OCI-M1 (cell line): ENCODE measurements at places on chromosomes 12 and 14.

DNA sequence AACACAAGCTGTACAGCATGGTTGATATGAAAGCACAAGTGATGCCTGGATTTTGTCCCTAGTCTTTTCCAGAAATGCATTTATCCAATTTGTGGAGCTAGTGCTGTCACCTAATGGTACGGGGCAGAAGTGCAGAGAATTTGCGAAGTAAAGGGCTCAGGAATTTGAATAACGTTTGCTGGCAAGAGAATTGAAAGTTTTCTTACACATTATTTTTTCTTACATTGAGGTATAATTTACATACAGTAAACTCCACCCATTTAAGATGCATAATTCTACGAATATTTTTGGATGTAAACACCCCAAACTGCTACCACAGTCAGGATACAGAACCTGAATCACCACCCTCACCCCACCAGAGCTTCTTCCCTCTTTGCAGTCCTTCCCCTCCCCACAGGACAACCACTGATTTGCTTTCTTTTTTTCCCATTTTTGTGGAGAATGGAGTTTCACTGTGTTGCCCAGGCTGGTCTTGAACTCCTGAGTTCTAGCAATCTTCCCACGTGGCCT is 3.5 kb downstream of the AICDA start:
- peak; percentile 72 for DNase-seq

DNA sequence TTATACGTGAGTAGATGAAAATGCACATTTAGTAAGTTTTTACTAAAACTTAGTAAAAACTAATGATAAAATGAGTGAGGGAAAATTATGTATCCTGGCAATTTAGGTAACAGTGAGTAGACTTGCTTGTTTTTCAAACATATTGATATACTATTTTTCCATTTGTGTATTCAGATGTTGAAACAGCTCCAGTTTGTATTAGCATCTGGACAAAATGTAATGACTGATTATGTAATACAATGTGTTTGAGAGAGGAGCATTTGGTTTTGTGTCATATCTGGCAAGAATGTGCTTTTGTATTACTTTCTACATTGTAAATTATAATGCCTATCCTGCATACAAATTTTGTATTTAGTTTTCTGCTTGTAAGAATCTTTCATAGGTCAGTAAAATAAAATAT is 5.6 kb downstream of the CNOT2 start:
- no peak for DNase-seq

DNA sequence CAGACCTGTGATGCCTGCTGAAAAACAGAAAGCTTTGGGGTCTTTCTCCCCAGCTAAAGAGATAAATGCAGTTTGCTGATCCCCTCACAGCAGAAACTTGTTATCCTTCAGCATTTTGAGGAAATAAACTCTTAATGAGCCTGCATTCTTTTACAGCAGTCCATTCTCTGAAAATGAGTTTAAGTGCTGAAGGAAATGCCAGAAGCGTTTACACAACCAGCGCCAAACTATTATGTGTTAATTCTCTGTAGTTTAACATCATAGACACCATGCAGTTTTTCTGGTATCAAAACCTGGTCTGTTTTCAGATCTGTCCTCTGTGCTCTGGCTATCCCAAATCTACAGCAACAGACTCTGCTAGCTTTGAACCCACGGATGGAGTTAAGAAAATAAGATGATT is 291.3 kb downstream of the NPAS3 start:
- DNase-seq: no peak

- DNase-seq: no peak
Observed at GRCh38 chr14:68817506-68818212, 24.8 kb upstream of the ZFP36L1 start.

- DNase-seq: no peak
Observed at GRCh38 chr14:19993438-19993837, 8.5 kb upstream of the OR4Q2 start.

- no peak for DNase-seq
Observed at GRCh38 chr14:39554576-39554975, 122.3 kb upstream of the FBXO33 start.

DNA sequence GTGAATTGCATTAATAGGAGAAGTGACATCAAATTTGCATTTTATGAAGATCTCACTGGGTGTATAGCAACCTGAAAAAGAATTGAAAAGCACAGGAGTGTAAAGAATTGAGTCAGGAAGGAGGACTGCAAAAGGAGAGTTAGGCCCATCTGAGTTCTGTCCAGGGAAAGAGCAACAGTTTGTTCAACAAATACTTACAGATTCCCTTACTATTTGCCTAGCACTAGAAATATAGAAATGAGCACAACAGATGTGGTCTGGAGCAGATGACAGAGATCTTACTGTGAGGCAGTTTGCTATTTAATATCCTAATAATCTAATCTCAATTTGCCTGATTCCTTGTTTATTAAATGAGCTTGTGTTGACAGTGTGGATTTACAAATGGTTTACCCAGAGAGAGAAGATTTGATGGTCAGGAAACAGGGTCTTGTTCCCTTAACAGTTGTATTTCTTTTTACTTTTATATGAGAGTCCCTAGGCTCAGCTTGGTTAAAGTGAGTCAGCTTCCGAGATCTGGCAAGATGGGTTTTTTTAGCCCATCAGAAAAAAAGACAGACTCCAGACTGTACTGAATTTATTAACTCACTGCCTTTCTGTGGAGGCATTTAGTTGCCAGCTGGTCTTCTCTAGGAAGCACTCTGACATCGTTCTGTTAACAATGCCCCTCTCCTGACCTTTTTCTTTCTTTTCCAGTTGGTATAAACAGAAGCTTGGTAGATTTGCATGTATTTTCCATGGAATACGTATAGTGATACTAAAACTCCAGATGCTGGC is 229.7 kb downstream of the TTC6 start:
- no peak for DNase-seq

GRCh38 chr14:26261368-26262122 is 336.3 kb downstream of the NOVA1 start:
- DNase-seq: no peak

- no peak for DNase-seq
Observed at GRCh38 chr14:73744874-73745529, 30.8 kb upstream of the PNMA1 start.

- peak; percentile 69 for DNase-seq
Observed at GRCh38 chr14:35050652-35051051, 4.6 kb downstream of the FAM177A1 start.

DNA sequence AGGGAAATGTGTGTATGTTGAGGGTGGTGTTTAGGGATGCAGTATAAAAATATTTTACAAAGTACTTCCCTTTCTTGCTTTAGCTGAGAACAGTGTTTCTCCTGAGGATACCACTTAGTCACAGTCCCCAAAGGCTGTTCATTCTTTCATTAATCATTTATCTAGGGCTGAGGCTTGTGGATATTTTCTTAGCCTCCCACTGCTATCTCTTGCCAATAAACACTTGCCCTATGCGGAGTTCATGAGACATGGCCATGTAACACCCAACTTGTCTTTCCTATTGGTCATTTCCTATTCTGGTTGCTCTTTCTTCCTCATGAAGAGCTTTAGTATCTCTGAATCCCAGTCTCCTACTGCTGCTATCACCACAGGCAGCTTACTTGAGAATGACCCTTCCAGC is 75.1 kb downstream of the ETNK1 start:
- peak; percentile 29 for DNase-seq

DNA sequence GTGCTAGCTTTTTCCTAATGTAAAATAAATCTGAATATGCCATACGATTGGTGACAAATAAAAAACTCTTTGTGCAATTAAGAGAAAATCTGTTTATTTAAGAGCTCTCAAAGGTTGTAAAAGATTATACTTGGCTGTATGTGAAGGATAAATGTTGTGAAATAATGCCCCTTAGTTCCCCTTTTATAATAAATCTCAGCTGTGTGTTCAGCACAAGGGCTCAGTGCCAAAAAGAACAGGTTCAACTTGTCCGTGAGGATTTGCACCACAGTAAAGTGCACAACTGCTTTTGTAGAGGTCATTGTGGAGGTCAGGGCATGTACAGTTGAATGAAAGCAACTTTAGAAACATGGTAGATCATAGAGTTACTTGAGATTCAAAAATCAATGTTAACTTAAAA is 118.6 kb downstream of the TRMT5 start:
- DNase-seq: peak; percentile 36

DNA sequence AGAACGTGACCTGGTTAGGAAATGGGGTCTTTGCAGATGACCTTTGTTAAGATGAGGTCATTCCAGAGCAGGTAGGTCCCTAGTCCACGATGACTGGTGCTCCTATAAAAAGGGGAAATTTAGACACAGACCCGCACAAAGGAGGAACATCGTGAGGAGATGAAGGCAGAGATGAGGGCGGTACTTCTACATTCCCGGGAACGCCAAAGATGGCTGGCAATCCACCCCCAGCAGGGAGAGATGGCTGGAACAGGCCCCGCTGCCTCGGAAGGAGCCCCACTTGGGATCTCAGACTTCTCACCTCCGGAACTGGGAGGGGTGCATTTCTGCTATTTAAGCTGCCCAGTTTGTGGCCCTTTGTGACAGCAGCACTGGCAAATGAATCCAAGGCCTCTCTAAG is 85.0 kb downstream of the ITPK1 start:
- DNase-seq: no peak

- no peak for DNase-seq
Observed at GRCh38 chr14:28407996-28408395, 358.6 kb upstream of the FOXG1 start.

GRCh38 chr12:110105159-110105558 is 19.0 kb upstream of the IFT81 start:
- no peak for DNase-seq

DNA sequence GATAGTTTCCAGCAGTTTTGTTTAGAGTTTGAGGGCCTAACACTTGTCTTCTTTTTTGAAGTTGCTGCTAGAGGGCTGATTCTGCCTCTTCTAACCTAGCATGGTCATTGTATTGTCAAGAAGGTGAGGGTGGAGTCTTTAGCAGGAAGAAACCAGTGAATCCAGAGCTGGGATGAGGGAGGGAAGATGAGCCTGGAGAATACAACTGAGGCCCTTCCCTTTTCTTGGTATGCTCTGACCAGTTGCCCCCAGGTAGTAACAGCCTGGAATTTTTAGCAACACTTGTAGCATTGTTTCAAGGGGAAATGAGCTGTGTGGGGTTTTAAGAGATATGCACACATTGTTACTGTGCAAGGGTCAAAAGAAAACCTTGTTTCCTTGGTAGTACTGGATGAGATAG is 9.0 kb downstream of the FLVCR2 start:
- DNase-seq: no peak

DNA sequence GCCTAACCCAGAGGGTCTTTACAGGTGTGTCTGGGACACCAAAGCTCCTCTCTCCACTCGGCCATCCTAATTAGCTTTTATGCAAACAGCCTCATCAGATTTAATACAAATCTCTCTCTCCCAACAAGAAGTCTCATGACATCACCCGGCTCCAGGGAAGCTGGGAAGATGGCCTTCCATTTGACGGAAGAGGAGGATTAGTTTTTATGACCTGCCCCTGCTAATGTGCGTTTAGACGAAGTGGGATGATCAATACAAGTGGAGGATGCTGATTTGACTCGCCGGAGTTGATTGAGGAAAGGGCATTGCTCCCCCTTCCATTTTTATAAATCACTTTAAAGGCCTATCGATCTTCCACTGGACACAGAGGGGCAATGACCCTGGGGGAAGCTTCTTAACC is 239.2 kb downstream of the BCL11B start:
- no peak for DNase-seq

DNA sequence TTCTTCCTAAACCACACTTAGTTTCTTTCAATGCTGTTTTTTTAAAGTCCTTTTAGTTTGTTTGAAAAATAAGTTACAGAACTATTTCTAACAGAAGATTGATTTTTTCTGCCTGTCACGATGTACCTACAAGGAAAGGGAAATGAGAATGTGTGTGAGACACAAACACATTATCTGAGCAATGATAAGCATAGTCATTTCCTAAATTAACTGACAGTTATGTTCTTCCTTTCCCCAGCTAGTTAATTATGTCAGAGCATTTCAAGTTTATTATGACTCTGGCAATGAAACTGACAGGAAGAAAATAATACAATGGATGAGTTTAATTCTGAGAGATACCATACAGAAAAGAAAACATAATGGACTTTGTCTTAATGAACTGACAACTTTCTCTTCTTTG is 21.3 kb upstream of the LDHB start:
- DNase-seq: peak; percentile 57

GRCh38 chr12:5921966-5922899 is 22.8 kb downstream of the ANO2 start:
- DNase-seq: no peak

DNA sequence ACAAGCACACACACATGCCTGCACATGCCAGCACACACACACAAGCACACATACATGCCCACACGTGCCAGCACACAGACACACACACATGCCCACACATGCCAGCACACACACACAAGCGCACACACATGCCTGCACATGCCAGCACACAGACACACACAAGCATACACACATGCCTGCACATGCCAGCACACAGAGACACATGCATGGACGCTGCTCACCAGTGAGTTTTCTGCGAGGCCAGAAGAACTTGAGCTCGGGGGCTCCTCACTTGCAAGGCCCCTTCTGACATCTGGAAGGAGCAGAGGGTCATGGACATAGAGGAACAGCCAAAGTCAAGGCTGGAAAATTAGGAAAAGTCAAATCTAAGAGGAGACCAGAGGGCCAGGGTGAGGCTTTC is 61.2 kb upstream of the BCL11B start:
- no peak for DNase-seq

GRCh38 chr12:32365473-32366064 is 33.8 kb upstream of the FGD4 start:
- DNase-seq: peak; percentile 81

DNA sequence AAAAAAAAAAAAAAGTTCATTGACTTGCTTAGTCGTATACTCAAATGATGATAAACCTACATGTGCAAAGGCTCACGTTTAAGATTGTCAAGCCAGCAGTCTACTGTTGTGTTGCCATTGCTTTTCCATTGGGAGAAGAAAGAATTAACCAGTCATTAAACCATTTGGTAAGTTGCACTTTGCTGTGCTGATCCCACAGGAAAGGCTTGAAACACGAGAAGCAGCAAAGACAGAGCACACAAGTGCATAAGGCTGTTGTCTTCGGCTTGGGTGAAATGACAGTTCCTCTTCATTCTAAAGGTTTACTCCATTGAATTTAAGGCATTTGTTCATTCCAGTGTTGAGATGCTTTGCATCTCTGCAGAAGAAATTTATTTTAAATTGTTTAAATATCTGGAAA is 50.1 kb downstream of the ZC3H14 start:
- DNase-seq: no peak

- DNase-seq: no peak
Observed at GRCh38 chr14:99278836-99279235, 6.8 kb upstream of the BCL11B start.

GRCh38 chr12:45166056-45166455 is 49.8 kb upstream of the ANO6 start:
- DNase-seq: no peak

- peak; percentile 2 for DNase-seq
Observed at GRCh38 chr14:30678926-30679431, 56.9 kb downstream of the SCFD1 start.

DNA sequence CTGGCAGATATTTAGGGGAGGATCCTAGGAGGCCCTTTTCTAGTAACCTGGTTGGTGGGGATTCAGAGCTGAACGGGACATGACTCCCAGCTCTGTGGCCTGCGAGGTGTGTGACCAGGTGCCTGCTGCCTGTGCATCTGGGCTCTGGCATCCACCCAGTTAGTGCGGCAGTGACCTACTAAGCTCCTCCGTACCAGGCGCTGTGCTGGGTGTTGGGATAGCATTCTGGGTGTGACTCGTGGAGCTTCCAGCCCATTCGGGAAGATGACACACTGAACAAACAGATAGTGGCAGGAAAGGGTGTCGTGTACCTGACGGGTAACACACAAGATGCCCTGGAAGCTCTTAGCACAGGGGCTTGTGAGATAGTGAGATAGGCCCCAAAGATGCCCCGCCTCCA is 80.9 kb downstream of the ACACB start:
- no peak for DNase-seq

GRCh38 chr12:120039711-120040110 is 50.7 kb downstream of the BICDL1 start:
- no peak for DNase-seq
